ENCODE measurements at places on chromosomes 1 and 21.

DNA sequence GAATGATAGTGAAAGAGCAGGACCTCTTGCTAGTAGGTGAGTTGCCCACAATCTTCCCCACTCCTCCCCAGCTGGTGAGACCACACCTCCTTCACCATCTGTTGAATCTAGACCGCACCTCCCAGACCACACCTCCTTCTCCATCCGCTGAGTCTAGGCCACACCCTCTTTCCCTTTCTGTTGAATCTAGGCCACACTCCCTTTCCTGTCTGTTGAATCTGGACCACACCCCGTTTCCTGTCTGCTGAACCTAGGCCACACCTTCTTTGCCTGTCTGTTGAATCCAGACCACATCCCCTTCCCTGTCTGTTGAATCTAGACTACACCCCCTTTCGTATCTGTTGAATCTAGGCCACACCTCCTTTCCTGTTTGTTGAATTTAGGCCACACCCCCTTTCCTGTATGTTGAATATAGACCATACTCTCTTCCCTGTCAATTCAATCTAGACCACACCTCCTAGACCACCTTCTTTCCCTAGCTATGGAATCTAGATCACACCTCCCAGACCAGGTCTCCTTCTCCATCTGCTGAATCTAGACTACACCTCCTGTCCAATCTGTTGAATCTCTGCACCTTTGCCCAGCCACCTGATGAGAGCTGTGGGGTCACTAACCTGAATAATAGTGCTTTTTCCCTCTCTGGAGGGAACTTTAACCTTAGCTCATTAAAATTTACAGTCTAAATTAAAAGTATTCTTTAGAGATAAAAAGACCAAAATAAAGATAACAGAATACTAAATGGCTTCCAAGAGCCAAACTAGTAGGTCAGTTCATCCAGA, 116.3 kb downstream of the DAB1 start:
- peak; percentile 12 for DNase-seq

GRCh38 chr21:14877581-14878228, 187.1 kb downstream of the NRIP1 start:
- DNase-seq = no peak

DNA sequence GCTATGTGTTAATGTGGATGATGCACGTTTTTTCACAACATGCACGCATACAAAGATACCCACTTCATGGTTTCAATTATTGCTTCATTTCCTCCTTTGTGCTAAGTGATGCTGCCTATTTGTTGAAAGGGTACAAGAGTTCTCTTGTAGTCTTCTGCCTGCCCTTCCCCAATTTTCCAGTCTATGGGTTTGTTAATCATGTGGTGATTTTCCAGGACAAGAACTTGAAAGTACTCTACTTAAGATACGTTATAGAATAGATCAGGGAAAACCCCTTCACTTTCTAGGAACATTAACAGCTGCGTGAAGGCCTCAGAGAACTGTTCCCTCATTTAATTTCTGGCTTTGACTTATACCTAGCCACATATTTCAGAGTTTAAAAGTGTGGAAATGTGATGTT, 52.1 kb upstream of the SLC44A3 start:
- DNase-seq = no peak

DNA sequence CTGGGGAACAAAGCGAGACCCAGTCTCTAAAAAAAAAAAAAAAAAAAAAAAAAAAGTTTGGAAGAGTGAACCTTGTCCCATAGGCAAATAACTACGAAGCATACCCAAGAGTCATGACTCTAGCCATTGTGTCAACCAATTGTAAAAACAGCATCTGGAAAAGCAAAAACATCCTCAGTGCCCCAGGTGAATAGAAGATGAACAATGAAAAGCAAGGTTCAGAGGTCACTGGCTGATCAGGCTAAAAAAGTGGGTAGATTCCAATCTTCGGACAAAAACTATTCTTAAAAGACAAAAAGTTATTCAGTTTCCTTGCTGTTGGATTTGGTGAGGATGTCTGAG, 11.1 kb upstream of the IRF2BP2 start:
- DNase-seq = no peak

GRCh38 chr1:230768903-230769570, 21.8 kb downstream of the CAPN9 start:
- DNase-seq = no peak

- DNase-seq = no peak
Measured at GRCh38 chr1:73943270-73943669, 254.7 kb downstream of the LRRIQ3 start.

DNA sequence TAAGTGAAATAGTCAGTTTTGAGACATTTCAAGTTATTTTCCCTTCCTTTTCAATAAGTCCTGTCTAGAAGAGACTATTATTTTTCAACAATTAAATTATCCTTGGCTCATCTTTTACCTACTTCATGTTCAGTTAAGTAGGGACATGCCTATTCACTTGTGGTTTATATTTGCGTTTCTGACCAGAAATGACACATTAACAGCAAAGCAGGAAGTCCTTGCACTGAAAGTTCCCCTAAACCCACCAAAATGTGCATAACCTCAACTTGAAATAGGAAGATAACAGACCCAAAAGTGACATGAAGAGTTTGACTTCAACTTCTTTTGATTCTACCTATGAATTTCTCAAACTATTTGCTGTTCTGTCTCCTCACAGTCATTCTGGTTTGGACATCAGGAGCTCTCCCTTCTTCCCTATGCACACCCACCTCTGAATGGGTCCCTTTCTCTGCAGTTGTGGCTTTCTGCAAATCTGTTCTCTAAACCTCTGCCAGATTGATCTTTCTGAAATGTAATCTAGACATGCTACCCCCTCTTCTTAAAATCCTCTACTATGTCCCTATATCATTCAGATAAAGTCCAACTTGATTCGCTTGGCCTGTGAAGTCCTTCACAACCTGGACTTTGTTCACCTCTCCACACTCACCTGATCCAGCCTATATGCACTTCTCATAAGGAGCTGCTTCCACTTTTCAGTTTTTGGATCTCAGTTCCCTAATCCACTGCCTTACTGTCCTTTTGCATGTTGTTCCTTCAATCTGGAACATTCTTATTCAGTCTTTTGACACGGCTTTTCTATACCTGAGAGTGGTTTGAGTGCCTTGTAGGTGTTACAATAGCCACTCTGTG, 661.5 kb upstream of the ADGRL4 start:
- no peak for DNase-seq

DNA sequence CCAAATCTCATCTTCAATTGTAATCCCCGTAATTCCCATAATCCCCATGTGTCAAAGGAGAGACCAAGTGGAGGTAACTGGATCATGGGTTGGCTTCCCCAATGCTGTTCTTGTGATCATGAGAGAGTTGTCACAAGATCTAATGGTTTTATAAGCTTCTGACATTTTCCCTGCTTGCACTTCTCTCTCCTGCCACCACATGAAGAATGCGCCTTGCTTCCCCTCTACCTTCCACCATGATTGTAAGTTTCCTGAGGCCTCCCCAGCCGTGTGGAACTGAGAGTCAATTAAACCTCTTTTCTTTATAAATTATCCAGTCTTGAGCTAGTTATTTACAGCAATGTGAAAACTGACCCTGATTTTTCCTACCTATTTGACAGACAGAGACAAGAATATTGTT, 162.5 kb upstream of the SYT6 start:
- DNase-seq = no peak

GRCh38 chr1:115782571-115783281, 14.2 kb upstream of the CASQ2 start:
- no peak for DNase-seq
